ENCODE measurements at places on chromosomes 7 and 10. TPM values are rescaled to one million over a fixed set of nuclear protein-coding genes. Genes with fewer than 3 reads are reported as not detected.

- DNase-seq: no peak
These were observed 53.2 kb downstream of the KLHDC10 start for GRCh38 chr7:130123501-130123900.

DNA sequence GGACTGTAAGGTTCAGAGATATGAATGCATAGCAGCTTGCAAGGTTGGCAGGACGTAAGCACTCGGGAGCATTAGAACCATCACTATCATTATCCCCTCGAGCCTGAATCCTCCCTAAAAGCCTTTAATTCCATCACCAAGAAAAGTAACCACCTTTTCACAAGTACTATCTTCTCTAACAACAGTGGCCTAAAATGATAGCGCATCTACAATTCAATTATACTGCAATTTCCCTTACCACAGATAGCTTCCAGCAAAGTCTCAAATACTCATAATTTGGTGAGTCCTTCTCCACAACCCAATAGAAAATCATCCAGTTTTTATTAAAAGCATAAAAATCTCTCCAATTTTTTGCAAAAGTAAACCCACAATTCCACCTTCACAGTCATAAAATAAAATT, 42.0 kb downstream of the COL1A2 start:
- no peak for DNase-seq

DNA sequence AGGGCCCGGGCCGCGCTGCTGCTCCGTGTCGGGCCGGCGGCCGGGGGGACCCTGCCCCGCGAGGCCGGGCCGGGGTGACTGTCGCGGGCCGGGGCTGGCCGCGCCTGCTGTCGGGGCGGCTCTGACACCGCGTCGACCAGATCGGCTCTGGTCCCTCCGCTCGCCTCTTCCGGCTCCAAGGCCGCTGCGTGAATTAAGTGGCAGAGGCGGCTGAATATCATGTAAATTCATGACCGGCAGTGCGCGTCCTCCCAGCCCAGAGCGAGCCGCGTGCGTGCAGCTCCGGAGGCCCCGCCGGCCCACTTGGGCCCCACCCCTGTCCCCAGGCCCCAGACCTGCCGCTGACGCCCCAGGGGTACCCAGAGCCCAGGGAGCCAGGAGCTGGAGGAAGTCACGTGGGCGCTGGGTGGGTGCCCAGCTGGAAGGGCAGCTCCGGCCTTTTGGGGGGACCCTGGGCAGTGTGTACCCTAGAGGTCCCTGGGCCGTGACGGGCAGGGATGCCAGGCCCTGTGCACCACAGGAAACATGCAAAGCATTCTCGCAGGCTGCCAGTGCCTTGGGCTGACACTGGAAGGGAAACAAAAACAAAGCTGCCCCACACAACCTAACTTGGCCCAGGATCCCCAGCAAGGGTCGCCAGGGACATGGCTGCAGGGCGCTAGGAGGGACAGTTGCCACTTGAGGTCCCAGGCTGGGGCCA, 584.0 kb upstream of the MKI67 start:
- no peak for DNase-seq

DNA sequence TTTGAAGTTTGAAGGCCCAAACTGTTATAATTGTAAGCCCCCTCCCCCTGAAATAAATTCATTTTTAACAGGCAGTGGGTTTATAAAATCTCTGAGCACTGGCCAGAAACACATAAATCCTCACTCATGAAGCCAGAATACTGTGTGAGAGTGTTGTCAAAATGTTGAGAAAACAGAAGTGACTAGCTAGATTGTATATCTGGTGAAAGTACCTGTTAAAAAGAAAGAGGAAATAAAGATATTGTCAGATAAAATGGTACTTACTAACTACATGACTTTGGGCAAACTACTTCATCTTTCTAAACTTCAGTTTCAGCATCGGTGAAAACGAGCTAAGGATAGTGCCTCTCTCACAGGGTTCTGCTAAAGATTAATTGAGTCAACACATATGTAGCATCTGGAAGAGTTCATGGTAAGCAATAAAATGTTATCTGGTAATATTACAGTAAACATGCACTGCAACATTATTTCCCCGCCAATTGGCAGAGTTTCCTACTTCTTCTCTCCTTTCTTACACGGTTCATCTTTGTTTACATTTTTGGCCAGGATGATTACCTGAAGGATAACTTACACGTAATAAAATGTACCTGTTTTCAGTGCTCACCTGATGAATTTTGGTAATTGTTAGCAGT, 202.5 kb upstream of the CHRM2 start:
- DNase-seq: no peak

- DNase-seq: no peak
These were observed 477.2 kb downstream of the PARD3 start for GRCh38 chr10:34337917-34338316.

- DNase-seq: no peak
These were observed 64.1 kb downstream of the PIK3AP1 start for GRCh38 chr10:96656198-96656577.

GRCh38 chr10:34826857-34827766, 12.0 kb upstream of the PARD3 start:
- no peak for DNase-seq

- no peak for DNase-seq
These were observed 133.3 kb upstream of the HGF start for GRCh38 chr7:81903115-81903514.

DNA sequence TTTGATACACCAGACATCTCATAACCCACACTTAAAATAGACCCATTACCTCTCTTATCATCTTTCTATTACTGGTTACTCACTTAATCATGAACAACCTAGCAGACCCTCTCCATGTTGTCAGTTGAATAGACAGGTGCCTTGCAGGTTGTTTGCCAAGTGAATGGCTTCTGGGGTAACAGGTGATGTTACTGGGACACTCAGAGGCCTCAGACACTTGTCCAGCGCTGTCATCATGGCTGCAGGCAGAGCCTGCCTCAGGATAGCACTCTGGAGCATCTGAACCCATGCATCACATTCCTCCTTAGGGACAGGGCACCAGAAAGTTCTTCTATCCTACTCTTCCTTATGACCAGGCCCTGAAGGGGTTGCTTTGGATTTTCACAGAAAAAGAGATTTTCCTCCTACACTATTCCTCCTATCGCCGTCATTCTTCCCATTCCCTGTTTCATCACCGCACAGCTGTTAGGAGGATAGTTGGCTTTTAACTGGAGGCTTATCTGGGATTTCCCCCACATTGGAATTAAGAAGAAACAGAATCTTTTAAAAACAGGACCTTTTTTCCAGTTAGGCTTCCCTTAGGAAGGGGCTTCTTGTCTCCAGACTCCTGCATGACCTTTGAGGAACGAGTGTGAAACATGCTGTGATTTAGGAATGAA, 182.1 kb downstream of the VTI1A start:
- DNase-seq: no peak

DNA sequence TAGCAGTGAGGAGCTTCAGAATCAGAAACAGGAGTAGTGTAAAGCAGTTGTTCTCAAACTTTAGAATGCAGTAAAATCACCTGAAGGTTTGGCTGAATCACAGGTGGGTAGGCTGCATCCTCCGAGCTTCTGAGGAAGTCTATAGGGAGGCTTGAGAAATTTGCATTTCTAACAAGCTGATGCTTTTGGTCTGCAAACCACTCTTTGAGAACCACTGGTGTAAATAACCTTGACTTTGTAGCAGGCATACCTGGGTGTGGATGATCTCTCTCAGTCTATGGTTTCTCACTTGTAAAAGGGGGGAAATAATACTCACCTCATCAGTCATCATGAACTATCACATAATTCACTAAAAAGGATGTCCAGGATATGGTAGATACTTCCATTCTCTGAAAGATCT, 118.1 kb downstream of the SRI start:
- DNase-seq: no peak

- no peak for DNase-seq
These were observed 763.2 kb downstream of the GRID1 start for GRCh38 chr10:85603151-85603940.

DNA sequence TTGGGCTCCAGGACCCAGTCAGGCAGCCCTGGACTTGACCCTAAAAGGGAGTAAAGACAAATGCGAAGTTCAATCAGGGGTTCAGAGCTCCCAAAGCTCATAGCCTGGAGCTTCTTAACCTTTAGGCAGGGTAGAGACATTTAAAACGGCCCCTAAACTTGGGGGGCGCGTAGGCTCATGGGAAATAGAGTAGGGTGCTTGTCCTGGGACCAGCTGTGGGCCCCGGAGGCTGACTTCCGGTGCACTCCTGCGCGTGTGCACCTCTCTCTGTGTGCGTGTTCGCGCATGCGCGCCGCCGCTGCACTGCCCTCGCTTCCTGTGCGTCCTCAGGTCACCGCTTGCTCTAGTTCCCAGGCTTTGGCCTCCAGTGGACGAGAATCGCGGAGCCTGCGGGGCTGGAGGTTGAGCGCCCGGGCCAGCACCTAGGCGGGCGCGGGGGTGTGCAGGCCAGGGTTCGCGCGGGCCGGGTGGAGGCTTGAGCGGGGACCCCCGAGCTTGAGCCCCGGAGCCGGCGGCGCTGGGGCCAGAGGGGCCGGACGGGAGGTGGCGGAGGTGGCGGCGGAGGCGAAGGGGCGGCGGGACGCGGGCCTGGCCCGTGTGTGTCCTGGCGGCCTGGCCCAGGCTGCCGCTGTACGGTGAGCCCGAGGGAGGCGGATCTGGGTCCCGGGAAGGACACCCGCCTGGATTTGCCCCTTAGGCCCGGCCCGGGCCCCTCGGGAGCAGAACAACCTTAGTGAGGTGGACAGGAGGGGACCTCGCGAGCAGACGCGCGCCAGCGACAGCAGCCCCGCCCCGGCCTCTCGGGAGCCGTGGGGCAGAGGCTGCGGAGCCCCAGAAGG, at the start of gene RBAK:
Gene RBAK (plus strand): TSS at position 303 of the 839 bp plus-strand sequence. CDS start 2,217 bp downstream, outside the sequence.
- peak; percentile 97 for DNase-seq

- no peak for DNase-seq
These were observed 56.0 kb upstream of the CHST15 start for GRCh38 chr10:124149189-124150042.

GRCh38 chr10:22900841-22901601, 26.8 kb upstream of the ARMC3 start:
- peak; percentile 69 for DNase-seq

- DNase-seq: no peak
These were observed 247.1 kb upstream of the SHH start for GRCh38 chr7:156059369-156059768.

DNA sequence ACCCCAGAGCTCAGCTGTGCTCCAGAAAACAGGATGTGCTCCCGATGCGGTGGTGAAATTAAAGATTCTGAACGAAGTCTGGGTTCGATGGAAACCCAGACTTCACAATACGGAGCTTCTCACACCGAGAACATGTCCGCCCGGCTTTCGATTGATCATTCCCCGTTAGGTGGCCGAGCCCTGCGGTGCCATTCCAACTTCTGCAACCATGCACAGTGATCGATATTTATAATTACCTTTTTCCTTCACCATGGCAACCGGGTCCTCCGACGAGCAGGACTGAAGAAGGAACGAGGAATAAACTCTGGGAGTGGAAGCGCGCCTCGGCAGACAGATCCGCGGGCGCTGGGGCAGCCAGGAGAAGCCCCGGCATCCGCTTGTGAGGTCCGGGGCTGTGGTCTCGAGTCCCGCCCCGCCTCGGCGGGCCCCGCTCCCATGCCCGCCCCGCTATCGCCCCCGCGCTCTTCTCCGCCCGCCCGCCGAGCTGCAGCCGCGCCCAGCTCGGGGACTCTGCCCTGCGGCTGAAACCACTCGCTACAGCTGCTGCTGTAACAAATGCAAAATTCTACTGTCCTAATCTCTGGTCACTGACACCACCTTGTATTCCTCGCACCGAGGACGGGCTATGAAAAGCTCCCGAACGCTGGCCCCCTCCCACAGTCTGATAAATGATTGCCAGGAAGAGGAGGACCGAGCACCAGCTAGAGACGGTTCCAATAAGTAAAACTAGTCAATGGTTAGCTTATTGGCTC, 26.2 kb downstream of the ABLIM1 start:
- DNase-seq: peak; percentile 52

- no peak for DNase-seq
These were observed 41.1 kb upstream of the GTF2IRD1 start for GRCh38 chr7:74412603-74413002.

GRCh38 chr10:129777687-129778086, 186.4 kb downstream of the EBF3 start:
- DNase-seq: no peak

DNA sequence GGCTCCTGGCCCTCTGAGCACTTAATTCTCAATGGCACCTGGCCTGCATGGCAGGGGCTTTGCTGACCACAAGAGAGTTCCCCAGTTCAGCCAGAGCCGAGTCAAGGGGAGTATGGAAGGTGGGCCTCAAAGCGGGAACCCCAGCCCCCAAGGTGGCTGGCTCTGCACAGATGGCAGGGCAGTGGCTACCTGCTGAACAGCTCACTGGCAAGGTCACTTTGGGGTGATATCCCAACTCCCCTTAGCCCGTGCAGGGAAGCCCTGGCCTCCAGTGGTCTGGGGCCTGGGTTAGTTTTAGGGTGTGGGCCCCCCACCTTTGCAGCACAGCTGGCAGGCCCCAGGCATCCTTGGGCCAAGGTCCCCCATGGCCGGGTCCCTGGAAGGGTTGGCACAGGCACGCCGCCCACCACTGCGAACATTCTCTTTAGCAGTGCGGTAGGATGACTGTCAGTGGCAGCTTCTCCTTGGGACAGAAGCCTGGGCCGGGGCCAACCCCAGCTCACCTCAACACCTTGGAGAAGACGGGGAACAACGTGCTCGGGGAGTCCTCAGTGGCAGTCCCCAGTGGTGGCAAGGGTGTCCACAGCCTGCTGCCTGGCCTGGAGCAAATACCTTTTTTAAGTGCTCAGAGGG, 36.8 kb downstream of the PPIF start:
- peak; percentile 28 for DNase-seq

DNA sequence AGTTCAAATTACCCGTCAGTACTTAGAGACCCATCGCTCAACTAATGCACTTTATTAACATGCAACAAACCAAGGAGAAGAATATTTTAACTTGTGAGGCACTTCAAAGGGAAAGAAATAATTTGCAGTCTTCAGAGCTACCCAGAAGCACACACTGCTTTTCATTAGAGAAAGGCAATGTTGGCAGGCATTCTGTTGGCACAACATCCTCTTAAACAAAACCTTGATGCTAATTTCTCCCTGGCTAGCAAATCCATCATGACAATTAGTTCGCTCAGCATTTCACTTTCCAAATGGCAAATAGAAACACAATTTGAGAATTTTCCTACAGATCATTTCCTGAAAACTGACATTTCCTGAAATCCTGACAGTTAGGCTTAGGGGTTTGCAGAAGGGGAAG, 155.6 kb upstream of the FAM13C start:
- no peak for DNase-seq

GRCh38 chr10:27660711-27661110, 84.9 kb downstream of the MKX start:
- DNase-seq: no peak

GRCh38 chr7:149367418-149368180, 93.3 kb downstream of the ZNF777 start:
- no peak for DNase-seq

- no peak for DNase-seq
These were observed 12.8 kb downstream of the DNMBP start for GRCh38 chr10:99996671-99997648.

GRCh38 chr7:131969560-131969959, 413.1 kb upstream of the PODXL start:
- DNase-seq: no peak

The PPP1R17 gene
- total RNA-seq: not detected

The TMEM176A gene
- 75.4 TPM for total RNA-seq

The GJD4 gene
- total RNA-seq: not detected

The KDM7A gene
- total RNA-seq: 8.3 TPM

The MAGI2 gene
- total RNA-seq: 4.3 TPM

The EBF3 gene
- total RNA-seq: 8.6 TPM

The DAGLB gene
- total RNA-seq: 7.1 TPM

The HABP2 gene
- not detected for total RNA-seq
